Activated CD4-positive, alpha-beta T cell treated with anti-CD3 and anti-CD28 coated beads for 24 hours (primary cell): ENCODE measurements at places on chromosomes 2 and 18.
A peak's percentile ranks its signal among the peaks of the same experiment; 100 is the strongest.

- no peak for DNase-seq
These were observed 6.8 kb upstream of the LAMA3 start for GRCh38 chr18:23682472-23682871.

- no peak for DNase-seq
These were observed 46.7 kb upstream of the CREB1 start for GRCh38 chr2:207483066-207483465.

DNA sequence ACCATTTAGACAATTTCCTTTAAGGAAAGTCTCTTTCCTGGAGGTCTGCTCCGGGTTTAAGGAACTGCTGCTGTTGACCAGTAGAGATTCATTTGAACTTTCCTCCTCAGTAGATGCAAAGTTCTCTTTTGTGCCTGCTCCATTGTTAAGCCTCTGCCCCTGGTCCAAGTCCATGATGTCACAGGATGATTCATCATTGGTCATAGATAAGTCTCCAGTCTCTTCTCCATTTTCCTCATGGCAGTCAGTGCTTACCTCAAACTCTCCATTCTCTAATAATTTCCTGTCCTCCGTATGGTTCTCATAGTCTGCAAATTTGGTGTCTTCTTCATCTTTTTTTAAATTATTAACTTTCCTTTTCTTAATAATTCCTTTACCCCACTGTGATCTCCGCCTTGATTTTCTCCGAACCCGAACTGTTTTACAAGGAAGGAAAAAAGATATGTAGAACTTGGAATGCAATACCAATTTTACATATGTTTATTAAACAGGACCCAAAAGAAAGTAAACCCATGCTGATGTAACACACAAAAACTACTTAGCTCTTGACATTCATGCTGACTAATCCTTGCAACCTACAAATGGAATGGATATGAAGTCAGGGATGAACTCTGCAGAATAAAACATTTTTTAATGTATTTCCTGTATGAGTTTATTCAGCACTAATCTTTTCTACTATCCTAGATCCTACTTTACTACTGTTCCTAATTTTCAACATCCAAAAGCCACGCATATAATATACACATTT is 169.1 kb downstream of the ATAD2B start:
- DNase-seq, result no peak

DNA sequence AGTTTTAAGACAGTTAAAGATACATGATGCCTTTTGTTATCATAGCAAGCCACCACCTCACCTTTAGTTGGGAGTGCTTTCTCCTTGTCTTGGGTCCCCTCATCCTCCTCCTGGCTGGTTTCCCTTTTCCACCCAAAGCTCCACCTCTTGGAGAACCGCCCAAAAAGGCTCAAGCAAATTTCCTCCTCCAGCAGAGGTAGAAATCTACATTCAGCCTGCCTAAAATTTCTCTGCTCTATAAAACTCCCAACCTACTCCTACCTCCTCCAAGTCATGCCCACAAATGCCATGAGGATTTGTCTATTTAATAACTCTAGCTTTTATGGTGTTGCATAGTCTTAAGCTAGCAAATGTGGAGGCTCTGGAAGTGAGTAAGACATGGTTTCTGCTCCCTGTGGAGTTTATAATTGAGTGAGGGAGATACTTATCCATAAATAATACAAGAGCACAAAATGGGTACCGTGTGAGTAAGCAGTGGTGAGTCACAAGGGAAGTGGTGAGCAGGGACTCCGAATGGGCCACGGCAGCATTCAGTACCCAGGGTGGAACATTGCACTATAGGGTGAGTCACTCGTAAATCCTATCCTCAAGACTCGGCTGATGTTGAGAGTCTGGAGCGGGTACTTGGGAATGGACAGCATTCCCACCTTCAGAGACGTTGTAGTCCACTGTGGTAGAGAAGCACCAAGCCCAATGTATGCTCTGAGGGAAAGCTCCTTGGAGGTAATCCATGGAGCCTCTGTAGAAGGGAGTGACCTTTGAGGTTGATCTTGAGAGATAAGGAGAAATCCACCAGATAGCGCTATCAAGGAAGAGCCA is 146.3 kb downstream of the RTN4 start:
- DNase-seq, result peak; percentile 43

DNA sequence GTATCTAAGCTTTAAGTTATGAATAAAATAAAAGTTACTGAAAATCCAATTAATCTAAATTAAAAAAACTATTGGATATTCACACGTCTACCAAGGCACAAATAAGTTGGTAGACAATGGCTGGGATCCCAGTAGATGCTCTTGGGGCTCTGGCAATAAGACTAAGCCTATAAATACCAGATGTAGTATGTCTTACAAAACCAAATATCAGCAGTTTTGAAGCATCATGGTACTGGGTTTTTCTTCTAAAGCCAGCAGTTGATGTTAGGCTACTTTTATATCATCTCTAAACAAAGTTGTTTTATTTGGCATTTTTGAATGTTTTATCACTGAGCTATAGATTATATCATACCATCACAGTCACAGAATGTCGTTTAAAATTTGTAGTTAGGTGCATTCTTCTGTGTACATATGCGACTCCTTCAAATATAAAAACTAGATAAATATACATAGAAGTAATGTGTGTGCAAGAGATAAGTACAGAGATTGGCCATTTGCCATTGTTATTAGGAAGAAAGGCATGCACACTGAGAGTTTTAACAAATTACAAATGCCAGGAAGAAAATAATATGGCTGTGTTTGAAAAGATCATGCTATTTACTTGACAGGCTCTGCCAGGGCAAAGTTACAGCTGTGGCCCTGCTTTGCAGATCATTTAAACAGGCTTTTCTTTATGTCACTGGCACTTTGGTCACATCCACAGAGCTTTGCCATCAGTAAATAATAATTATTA is 21.6 kb upstream of the TMEM17 start:
- DNase-seq, result no peak

DNA sequence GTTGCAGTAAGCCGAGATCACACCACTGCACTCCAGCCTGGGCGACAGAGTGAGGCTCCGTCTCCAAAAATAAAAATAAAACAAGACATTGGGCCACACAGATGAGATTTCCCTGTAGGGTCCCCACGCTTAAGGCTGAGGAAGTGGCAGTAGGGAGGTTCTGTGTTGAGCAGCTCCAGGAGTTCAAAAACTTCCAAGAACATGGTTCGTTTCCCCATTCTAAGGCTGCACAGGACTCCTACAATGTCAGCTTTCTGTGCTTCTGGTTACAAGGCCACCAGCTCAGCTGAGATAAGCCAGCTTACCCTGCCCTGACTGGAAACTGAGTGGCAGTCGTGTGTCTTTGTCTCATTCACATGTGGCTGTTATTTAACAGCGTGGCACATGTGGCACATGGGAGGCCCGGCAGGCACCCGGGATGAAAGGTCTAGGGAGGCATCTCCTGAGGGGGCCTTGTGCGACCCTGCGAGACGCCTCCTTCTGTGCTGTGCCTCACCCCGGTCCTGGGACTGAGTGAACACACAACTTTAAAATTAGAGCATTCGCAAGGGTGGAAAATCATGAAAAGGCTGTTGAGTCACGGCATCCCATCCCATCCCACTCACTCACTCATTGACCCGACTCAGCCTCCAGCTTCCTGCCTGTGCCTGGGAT is 7.7 kb downstream of the ITGB1BP1 start:
- no peak for DNase-seq

GRCh38 chr2:160409480-160409879 is 84.1 kb downstream of the RBMS1 start:
- no peak for DNase-seq

DNA sequence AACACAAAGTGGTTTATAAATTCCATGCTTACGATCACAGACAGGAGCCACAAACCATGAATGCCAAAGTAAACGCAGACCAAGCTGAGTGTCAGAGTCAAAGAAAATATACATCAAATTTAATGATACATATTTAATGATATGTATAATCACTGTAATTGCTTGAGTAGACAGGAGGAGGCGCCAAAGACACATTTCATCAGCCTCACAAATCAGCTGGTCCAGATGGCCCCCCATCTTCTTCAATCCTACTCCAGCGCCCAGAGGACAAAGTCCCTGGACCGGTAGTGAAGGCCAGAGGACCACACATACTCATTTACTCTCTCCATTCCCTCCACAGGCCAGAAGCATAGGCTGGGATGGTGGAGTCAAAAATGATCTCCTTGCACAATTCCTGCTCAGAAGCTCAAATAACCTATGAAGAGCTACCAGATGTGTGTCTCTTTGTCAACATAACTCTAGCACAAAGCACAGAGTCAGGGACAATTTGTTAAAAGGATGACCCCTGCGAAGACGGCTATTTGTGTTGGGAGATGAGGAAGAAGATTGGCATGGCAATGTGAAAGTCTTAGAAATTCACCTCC is 149.3 kb upstream of the PGAP1 start:
- DNase-seq, result no peak

DNA sequence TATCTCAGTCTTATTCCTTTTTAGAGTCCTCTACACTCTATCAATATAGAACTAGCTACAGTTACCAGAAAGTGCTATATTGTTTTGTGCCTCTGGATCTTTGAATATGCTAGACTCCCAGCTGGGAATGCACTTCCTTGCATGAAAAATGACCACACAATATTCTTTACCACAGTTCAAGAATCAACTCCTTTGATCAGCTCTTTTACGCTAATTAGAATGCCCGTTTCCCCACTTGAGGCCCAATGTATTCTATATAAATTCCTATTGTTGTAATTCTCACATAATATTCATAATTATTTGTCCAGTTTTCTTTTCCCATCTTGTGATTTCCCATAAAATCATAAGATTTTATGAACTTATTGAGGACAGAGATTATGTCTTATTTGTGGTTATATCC is 142.2 kb downstream of the UBE2E3 start:
- no peak for DNase-seq

- no peak for DNase-seq
These were observed 395.6 kb downstream of the ARHGAP15 start for GRCh38 chr2:143524559-143525401.

DNA sequence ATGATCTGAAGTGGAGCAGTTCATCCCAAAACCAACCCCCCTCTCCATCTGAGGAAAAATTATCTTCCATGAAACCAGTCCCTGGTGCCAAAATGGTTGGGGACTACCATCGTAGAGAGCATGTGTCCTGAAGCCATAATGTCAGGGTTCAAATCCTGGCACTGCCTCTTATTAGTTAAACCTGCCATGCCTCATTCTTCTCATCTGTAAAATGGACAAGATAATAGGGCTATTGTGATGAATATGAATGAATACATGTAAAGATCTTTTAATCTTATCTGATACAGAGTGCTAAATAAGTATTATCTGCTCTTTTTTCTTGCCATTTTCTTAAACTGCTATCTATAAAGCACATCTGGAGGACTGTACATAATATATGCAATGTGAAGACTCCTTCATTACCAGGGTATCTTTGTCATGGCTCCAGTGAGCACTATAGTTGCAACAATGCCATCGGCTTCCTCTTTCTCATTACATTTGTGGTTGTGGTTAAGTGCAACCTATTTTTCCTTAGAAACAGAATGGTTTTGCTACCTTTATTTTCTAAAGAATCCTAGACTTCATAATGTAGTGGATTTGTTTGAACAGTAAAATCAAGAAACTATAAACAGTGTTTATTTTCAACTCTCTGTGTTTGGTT is 27.0 kb downstream of the MFSD6 start:
- DNase-seq, result no peak

DNA sequence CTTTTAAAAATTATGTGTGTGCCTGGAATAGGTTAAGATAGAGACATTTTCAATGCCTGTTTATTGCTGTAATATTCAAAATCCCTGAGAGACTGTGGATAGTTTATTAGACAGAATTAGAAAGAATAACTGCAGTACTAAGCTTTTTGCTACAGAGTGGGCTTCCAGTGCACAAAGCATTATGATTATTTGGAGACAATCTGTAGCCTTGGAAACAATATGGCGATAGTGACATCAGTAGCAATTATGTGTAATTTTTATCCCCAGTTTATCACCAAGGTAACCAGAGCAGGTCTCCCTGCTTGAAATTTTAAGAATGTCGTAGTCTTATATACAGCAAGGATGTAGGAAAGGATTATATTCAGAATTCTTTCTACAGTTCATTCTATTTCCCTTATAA is 100.0 kb downstream of the MYO3B start:
- no peak for DNase-seq

GRCh38 chr2:230346921-230347533 is 20.0 kb downstream of the SP140L start:
- no peak for DNase-seq

- DNase-seq, result no peak
These were observed 61.1 kb upstream of the ZNG1B start for GRCh38 chr2:113376253-113376912.

DNA sequence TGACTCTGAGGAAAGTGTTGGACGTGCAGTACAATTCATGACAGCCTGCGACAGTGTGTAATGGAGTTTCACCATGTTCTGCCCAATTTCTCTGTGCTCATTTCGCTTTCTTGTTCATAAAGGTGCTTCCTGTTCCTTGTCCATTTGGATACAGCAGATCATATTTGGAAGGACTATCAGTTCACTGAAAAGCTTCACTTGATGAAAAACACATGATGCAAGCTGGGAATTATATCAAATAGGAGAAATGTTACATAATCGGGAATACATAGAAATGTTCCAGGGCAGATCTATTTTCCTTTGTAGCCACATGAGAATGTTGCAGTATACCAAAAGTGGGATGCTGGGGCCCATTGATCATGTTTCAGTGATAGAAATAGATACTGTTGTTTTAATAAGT is 266.3 kb upstream of the SLC14A2 start:
- no peak for DNase-seq

GRCh38 chr2:191678437-191679100 is 633 bp downstream of the NABP1 start:
- peak; percentile 66 for DNase-seq

- DNase-seq, result no peak
These were observed 20.8 kb downstream of the LDLRAD4 start for GRCh38 chr18:13239171-13239956.

DNA sequence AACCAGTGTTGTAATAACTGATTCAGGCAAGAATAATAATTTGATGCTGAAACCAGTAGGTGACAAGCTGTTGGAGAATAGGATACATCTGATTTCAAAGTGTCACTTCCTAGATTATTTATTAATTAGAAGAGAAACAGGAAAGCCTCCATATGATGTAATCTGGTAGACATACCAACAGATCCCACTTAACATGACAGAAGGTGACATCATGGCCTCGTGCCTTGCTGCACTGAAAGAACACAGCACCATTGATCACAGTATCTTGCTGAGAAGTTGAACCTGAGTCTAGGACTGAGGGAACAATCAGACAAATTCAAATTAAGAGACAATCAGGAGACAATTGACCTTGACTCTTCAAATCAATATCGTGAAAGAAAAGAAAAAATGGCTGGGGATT is 131.6 kb upstream of the DLGAP1 start:
- DNase-seq, result no peak
